BJ (cell line): ENCODE measurements at places on chromosomes 12 and 14.

- no peak for DNase-seq
Observed at GRCh38 chr14:103155010-103155409, 31.7 kb downstream of the TNFAIP2 start.

GRCh38 chr14:45810152-45810872 lies 557.3 kb upstream of the MIS18BP1 start:
- DNase-seq, result no peak

DNA sequence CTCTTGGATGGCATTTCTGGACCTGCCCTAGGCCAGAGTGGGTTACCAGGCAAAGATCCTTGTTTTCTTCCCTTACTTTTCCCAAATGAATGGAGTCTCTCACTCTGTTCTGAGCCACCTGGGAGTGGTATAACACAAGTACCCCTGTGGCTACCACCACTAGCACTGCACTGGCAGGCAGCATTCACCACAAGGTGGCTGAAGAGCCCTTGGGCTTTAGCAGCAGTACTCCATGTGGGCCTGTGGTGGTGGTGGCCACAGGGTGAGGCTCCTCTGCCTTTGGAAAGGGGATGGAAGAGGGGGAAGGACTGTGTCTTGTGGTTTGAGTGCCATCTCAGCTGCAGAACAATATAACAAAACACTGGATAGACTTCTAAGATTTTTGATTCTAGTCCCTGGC lies 38.1 kb upstream of the LMNTD1 start:
- DNase-seq, result no peak

DNA sequence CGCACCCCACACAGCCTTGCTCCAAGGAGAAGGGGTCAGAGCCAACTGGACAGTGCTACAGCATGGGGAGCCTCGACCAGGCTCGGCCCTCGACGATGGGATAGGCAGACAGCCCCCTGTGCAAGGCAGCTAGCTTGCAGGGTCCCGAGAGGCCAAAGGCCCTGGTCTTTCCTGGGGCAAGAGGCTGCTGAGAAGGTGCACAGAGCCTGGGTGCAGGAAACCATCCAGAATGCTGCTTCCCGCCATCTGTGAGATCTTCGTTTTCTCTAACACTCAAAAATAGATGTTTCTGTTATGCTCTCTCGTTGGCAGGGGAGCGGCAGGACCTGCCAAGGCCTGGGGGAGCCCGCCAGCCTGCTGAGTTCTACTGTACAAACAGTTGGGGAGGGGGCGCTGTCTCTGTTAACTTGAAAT lies 168.0 kb upstream of the RTL1 start:
- no peak for DNase-seq

GRCh38 chr14:89422952-89423345 lies 5.9 kb upstream of the FOXN3 start:
- no peak for DNase-seq

DNA sequence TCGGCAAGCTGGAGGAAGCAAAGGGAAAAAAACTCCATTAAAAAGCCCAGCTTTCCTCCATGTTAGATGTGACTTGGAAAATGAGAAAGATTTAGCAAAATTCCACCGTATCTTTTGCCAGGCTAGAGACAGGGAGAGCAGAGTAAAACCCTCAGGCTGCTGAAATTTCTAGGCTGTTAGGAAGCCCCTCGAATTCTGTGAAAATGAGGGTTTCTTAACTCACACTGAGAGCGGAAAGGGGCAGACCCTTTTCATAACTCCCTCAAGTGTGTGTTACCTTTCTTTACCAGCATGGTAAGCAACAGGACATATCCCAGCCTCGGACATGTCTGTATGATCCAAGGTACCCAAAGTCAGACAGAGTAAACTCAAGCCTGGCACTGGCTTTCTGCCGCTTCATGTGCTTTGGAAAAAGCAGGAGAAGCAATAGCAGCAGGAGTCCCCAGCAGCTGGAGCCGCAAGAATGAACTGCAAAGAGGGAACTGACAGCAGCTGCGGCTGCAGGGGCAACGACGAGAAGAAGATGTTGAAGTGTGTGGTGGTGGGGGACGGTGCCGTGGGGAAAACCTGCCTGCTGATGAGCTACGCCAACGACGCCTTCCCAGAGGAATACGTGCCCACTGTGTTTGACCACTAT lies at the start of gene RHOJ:
Gene RHOJ (plus strand): TSS at position 37 of the 637 bp plus-strand sequence. CDS start 427 bp downstream, at position 464.
- DNase-seq, result no peak

DNA sequence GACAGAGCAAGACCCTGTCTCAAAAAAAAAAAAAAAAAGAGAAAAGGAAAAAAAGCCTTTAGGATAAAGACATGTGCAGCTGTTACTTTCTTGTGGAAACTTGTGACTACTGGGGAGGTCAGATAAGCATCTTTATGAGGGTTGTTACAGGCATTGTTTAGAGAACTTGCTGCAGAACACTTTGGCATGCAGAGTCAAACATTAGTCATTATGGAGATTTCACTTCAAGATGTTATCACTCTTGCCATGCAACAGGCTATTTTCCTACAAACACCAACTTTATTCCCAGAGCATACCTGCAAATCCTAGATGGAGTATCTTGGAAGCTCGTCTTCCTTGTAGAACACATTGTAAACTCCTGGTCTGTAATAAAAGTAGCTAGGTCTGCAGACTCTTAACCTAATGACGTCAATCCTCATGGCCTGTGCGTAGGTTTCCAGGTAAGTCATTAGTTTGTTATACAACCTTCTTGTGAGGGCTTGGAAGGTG lies 36.3 kb upstream of the WDR89 start:
- peak; percentile 84 for DNase-seq
